A549 treated with GW870086 at 1 μM for 4 hours (cell line): ENCODE measurements at places on chromosomes 4 and X. TPM values are rescaled to one million over a fixed set of nuclear protein-coding genes. Genes with fewer than 3 reads are reported as not detected.

The FATE1 gene
- total RNA-seq = not detected in 5 replicates

The USP17L27 gene
- total RNA-seq = not detected in 5 replicates

The HTN1 gene
- not detected in 5 replicates for total RNA-seq

The ZNF141 gene
- 1.3 to 3.5 TPM (median 2.6 TPM) in 5 replicates for total RNA-seq

The EDA2R gene
- 10.5 to 13.5 TPM (median 12.3 TPM) in 5 replicates for total RNA-seq

The GPR34 gene
- 0.13 to 0.16 TPM (median 0.15 TPM) in 4 of 5 replicates, not detected in the other for total RNA-seq

The GRID2 gene
- total RNA-seq = not detected in 5 replicates

The RNF113A gene
- 28.1 to 30.7 TPM (median 29.6 TPM) in 5 replicates for total RNA-seq

The OPHN1 gene
- 1.1 to 2.8 TPM (median 1.8 TPM) in 5 replicates for total RNA-seq

The FGG gene
- 5.1 to 8.7 TPM (median 5.5 TPM) in 5 replicates for total RNA-seq

The TRIM61 gene
- total RNA-seq = not detected in 5 replicates

The KLKB1 gene
- total RNA-seq = not detected in 5 replicates

The CENPVL2 gene
- total RNA-seq = not detected in 5 replicates

The SCRG1 gene
- not detected in 5 replicates for total RNA-seq

The GAK gene
- 36.0 to 50.8 TPM (median 50.3 TPM) in 5 replicates for total RNA-seq
